Skin of body (tissue), 3 donors: ENCODE measurements at places on chromosomes 3 and 15. TPM values are rescaled to one million over a fixed set of nuclear protein-coding genes. Genes with fewer than 3 reads are reported as not detected.

- DNase-seq, result no peak
Measured at GRCh38 chr15:94287794-94288246, 56.5 kb downstream of the MCTP2 start.

DNA sequence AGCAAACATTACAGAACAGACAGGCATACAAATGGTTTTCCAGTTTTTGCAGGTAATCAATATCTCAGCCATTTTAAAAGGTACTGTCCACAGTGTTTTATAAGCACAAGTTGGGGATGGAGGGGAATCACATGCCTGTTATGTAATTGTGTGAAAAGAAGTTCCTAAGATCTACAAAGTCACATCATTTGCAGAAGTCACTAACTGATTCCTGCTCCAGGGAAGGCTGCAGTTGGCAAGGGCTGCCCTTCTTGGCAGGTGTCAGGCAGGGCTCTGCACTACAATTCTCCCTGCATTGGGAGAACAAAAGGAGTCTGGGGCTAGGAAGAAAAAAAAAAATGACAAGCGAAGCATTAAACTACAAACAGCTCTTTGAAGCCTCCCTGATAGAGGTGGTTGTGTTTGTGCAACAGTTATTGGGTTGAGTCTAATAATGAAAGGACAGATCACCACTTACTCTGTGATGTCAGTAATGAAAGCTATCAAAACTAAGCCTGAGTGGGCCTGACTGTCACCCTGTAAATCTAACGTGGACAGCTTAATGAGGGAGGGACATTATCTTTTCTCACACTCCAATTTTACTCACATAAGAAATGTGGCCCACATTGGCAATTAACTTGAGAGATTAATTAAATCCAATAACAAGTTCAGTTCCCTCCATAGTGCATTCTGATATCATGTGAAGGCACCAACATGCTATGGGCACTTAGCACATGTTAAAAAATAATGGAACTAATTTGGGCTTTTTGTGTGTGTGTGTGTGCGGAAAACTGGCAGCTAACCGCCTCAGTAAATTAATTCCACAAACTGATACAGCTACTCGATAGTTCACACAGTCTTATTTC lies 242.9 kb downstream of the FHIT start:
- no peak for DNase-seq

The ACAD9 gene
- 52.1 TPM for total RNA-seq

- no peak for DNase-seq
Measured at GRCh38 chr3:62260655-62261054, 112.7 kb downstream of the FEZF2 start.

- peak; percentile 84 for DNase-seq
Measured at GRCh38 chr15:31352911-31353811, 26.5 kb downstream of the KLF13 start.

- no peak for DNase-seq
Measured at GRCh38 chr3:197460002-197460401, 95.8 kb downstream of the BDH1 start.

The CCR4 gene
- 0.59 TPM for total RNA-seq

DNA sequence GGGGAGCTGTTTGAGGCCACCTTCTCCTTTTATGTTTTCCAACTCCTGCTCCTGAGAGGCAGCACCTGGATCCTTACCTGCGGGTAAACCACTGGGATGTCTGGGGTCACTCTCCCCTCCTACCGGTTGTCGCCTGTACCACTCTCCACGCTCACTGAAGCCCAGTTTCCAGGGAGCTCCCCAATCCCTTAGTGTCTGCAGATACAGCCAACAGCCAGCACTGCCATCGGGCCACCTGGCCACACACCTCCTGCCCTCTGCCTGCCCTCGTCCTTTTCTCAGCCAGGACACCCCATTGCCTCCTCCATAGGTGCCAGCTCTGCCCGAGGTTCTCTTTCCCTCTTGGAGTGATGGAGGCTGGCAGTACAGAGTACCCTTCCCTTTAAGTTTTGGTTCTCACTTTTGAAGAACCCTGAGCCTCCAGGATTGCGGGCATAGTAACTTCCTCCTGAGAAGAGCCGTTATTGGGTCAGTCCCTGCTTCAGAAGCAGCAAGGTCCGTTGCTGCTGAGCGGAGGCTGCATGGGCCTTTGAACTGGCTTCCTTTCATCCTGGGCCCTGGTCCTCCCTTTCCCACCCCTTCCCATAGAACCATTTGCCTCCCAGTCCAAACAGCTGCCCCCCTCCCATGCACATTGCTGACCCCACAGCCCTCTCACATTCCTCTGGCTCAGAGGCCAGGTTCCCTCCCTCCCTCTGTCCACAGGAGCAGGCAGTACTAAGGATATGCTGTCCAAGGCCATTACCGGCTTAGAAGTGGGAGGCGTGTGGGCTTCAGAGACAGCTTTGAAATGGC lies 30.9 kb downstream of the ARNT2 start:
- DNase-seq, result no peak

GRCh38 chr3:173268781-173269180 lies 127.7 kb upstream of the SPATA16 start:
- no peak for DNase-seq

- no peak for DNase-seq
Measured at GRCh38 chr3:46089237-46090011, 62.1 kb upstream of the XCR1 start.

DNA sequence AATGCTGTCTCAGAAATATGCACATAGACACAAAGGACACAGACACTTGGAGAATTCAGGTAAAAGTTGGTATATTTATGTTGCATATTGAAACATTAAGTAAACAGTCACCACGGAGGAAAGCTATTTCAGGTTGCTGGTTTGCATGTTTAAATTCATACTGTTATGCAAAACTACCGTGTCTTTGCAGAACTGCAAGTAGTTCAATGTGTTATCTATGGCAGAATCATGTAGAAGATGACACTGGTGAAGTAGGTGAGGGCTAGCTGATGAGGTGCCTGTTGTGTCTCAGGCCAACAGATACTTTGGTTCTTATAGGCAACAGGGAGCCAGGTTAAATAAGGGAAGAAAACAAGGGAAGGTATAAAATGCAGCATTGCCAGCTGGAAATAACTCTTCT lies 511.3 kb downstream of the DIPK2A start:
- no peak for DNase-seq

DNA sequence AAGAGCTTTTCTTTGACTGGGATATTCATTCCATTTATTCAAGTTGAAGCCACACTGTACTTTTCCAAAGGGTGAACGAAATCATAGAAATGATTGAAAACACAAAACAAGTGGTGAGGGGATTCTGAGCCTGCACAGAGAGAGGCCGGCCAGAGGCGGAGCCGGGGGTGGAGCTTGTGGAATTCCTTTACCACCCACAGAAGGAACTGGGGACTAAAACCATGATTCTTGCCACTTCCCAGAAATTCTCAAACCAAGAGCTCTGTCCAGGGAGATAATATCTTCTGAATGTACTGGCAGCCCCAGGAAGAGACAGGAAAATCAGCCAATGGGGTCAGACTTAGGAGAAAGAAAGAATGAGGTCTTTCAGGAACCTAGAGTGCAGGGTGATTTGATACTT lies 20.8 kb downstream of the FBN1 start:
- DNase-seq, result no peak

DNA sequence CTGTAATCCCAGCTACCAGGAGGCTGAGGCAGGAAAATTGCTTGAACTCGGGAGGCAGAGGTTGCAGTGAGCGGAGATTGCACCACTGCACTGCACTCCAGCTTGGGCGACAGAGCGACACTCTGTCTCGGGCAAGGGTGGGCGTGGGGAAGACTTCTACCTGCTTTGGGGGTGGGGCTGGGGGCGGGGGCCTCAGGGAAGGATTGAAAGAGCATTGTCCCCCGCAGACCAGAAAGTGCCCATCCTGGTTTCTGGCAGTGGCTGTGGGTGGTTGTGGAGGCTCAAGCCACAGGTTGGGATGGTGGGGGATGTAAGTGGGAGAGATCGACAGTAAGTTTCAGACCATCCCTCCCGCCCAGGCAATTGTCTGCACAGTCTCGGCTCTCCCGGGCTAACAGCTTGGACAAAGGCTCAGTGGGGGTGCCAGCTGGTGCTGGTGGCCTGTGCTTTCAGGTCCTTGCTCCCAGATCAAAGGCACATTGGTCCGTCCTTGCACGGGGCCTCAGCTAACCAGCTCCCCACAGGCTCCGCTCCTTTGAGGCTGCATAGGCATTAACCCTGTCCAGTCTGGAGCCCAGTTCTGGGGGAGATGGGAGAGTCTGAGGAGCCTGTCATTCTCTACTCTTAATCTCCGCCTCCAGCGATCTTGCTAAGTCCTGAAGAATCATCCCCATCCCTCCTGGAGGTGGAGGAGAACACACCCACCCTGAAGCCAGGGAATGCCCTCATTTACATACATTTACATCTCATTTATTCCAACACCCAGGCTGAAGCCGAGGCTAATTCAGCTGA lies 8.6 kb downstream of the SCN5A start:
- no peak for DNase-seq

- no peak for DNase-seq
Measured at GRCh38 chr3:105938806-105939205, 70.0 kb upstream of the CBLB start.

DNA sequence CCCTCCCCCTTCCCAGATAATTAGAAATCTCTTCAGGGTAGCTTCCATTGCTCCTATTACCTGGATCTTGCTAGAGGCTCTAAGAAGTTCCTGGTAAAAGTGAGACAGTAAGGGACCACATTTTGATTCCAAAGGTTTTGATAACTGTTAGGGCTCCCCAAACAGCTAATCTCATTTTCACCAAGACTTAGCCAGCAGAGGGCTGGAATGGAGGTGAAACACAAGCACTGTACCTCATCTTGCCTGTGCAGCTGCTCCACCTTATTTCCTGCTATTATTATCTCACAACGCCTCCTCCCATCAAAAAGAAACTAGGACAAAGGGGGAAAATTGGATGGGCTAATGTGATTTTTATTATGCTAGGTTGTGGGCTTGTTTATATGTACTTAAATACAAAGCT lies 7.3 kb downstream of the SETD5 start:
- no peak for DNase-seq

DNA sequence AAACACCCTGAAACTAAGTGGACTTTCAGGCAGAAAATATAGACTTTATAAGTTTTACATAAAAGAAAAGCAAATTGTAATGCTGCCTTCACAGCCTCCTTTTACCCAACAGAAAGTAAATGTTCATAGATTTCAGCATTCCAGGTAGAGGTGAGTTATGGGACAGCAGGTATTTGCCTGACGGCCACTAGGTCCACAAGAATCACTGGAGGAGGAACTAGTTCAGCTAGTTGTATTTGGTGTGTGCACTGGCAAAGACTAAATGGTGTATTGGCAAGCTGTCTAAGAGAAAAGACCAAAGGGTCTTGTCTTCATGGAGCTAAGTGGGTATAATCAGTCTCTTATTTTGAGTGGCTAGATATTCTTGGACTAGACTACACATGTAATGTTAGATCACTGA lies 34.2 kb downstream of the ZNF654 start:
- no peak for DNase-seq

DNA sequence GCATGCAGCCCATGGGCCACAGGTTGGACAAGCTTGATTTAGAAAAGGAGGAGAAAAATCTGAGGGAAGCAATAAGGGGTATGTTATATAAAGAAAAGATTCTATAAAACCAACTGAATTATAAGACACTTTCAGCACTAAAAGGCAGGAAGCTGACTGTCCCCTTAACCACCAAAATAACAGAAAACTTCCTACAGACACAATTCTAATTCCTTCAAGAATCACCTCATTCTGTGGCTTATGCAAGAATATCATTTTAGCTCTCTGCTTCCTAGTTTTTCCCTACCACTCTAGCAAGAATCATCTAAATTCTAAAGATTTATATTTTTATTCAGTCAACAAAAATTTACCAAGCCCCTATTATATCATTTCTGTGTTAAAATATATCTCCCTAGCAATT lies 6.3 kb downstream of the STAG1 start:
- no peak for DNase-seq

GRCh38 chr3:17372362-17373210 lies 369.8 kb downstream of the TBC1D5 start:
- DNase-seq, result no peak

The ZNF717 gene
- total RNA-seq, result 18.5 TPM

DNA sequence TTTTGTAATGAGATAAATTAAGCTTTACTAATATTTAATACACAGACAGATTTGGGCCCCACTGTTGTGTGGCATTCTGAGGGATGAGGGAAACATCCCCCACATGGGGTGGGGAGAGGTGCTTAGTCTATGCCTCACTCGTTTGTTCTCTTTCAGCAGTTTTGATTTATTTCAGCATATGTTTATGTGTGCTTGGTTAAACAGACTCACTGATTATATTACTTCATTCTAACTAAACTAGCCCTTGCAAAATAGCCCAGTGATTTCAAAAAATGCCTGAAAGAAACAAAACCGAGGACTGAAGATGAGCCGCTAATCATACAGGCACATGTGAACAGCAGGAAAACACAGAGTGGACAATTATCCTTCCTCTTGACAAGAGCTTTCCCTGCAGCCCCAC lies 27.2 kb downstream of the TNFAIP8L3 start:
- DNase-seq, result no peak

The THSD4 gene
- 24.3 TPM for total RNA-seq

The LRRC2 gene
- total RNA-seq, result 2.8 TPM

The VEPH1 gene
- 6.4 TPM for total RNA-seq

GRCh38 chr15:56774356-56774755 lies 41.0 kb upstream of the ZNF280D start:
- no peak for DNase-seq

DNA sequence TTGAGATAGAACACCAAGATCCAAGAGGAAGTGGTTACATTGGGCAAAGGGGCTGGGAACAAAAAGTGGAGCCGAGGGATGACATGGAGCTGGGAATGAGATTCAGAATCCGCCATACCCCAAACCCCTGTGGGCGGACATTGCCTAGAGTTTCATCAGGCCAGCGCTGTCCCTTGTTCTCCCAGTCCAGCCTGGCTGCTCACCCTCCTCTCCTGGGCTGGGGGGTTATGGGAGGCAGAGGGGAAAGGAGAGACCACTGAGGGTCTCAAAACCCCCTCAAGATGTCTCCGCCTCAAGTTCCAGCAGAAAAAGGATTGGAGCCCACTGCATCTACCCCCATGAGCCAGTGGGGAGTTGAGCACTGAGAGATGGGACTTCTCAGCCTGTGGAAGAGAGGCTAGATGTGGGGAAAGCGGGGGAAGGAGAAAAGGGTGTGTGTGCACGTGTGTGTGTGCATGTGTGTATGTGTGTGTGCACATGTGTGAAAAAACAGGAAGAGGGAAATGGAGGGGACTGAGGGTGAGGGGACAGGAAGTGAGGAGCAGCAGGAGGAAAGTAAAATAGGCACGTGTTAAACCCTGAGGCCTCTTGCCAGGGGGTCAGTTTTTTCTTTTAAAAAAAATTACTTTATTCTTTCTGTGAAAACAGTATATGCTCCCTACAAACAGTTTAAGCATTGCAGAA lies 14.3 kb downstream of the GRM2 start:
- DNase-seq, result no peak

- no peak for DNase-seq
Measured at GRCh38 chr3:26721047-26721446, 98.5 kb downstream of the LRRC3B start.

The TRIP4 gene
- total RNA-seq, result 15.5 TPM

The IL12A gene
- 0.30 TPM for total RNA-seq

DNA sequence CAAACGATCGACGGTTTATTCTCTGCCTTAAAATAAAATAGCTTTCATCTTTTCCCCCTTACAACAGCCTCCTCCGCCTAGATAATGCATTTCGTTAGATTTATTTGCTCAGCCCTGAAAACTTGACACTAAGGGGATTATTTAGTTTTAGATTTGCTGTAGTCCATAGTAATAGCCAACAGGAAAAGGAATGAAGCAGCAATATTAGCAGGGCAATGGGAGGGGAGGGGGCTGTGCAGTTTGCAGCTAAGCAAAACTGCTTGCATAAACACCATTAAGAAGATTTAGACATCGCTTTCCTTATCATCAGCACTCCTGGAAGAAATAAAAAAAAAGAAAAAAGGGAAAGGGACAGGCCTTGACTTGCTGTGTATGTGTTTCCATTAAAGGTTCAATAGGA lies 286.5 kb upstream of the SOX14 start:
- no peak for DNase-seq
